NCI-H2029 treated with DMSO at 0.1 percent for 48 hours (cell line): ENCODE measurements at places on chromosomes 11 and 22.

DNA sequence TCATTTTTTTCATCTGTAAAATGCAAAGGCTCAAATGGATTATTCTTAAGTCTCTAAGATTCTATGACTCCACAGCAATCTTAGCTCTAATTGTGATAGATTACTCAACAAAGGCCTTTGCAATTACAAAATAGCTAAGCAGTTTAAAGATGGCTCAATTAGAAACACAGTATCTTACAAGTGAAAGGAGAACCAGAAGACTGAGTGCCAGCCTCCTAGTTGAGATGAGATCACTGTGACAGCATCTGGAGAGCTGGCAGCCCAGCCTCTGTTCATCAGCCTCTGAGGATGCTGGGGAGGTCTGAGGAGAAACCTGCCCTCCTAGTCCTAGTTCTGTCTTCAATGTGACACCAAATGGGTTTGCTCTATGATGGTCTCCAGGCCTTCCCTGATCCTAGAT lies 158.4 kb upstream of the NARS2 start:
- DNase-seq = no peak

DNA sequence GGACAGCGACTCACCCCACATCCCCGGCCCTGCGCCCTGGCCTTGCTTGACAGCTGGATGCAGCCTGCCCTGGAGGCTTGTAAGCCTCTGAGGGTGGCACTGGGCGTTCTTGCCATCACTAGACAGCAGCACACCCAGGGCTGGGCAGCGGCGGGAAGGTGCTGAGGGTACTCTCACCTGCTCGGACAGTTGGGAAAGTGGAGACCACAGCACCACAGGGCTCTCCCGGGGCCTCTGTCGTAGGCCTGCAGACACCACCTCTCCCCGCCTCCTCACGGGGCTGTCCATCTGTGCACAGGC lies 18.8 kb upstream of the BRSK2 start:
- no peak for DNase-seq

GRCh38 chr11:69487849-69488542 lies 6.5 kb downstream of the LINC01488 start:
- no peak for DNase-seq

DNA sequence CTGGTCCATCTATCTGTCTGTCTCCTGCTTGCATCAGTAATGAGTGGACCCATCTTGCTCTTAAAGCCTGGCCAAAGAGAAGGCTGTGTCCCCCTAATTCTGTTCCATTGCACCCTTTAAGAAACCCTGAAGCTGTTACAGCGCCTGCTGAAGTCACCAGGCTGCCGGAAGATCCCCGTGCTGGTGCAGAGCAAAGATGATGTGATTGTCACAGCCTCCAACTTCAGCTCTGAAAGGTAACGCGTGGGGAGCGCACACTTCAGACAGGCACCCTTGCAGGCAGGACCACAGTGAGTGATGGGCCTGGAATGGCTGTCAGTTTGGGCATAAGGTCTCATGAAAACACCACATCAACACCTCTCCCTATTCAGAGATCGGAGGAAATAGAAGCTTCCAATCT lies 18.4 kb downstream of the GTPBP1 start:
- DNase-seq = no peak

DNA sequence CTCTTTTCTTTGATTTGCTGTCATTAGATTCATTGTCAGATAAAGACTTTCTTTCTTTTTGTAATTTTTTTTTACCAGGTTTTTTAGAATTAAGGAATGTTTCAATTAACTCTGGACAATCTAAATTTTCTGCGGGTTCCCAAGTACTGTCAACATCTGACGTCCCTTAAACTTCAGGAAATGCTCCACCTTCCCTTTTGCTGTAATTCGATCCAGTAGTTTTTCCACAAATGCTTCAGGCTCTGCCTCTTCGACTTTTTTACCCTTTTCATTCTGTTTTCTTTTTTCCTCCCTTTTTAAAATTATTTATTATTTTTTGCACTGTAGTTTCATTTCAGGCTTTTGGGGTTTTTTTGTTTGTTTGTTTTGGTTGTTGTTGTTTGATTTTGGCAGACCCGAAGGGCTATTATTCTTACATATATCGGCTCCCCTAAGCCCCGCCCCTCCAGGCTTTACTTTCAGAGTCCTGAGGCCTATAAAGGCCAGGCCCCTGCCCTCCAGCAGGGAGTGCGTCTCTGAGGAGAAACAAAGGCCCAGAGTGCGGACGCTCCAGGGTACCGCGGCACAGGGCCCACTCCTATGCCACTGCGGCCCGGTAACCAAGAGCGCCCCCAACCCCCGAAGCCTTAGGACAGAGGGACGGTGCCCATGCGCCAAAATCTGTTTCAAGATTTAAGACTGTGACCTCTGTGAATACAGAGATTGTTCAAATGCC lies 116.4 kb downstream of the TYR start:
- no peak for DNase-seq

DNA sequence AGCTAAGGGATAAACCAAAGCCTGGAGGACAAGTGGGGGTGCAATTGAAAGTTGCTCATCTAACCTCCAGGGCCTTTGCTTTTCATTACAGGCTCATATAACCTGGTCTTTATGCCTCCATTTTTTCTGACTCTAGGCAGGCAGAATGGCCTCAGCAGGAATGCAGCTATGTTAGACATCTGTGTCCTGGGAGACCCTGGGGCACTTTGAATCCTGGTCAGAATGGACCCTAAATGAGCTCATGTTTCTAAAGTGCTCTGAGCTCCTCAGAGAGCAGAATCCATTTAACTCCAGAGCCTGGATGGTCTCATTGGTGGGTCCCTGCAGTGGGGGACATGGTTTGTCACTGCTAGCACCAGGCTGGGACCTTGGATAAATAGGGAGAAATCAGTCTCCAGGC lies 177.3 kb downstream of the KIRREL3 start:
- no peak for DNase-seq

GRCh38 chr22:28710576-28711191 lies 30.9 kb downstream of the CHEK2 start:
- DNase-seq = no peak

DNA sequence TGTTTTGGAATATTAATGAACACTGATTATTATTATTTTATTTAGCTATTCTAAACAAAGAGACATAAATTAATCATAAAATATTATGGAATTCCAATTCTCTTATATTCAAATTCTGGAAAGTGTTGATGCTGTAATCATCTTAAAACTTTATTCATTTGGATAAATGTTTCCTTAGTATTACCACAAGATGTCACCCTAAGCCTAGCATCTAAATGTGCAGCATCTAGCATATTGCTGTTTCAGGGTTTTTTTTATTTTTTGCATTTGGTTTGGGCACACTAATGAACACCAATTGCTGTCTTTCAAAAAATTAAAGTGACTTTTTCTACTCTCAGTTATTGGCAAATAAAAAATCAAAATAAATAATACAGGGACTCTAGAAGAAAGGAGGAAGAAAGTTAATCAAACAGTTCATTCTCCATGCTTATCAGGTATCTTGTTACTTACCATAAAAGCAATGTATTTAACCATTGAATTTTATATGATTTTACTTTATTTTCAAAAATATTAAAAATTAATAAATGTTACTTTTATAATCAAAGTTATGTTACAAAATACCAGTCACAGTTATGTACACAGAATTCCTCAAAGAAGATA lies 31.8 kb downstream of the DLG2 start:
- DNase-seq = peak; percentile 9

- DNase-seq = no peak
These were observed 281.2 kb downstream of the CADM1 start for GRCh38 chr11:115222863-115223530.

DNA sequence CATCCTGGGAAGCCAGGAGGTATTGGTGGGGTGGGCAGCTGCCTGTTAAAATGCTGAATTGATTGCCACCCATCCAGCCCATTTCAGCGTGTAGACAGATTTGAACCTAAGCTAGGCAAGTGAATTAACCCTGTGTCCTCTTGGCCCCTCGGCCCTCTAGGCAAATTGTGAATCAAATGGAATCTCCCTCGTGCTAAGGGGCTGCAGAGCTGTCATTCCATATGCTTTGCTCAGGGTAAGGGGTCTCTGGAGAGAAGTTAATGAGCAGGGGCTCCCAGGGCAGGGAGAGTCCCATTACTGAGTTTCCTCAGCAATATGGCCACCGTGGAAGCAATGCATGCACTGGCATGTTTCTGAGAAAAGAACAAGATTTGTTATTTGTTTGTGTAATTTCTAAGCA lies 117.7 kb upstream of the RCN1 start:
- DNase-seq = no peak

GRCh38 chr11:105367129-105367528 lies 227.6 kb upstream of the CARD18 start:
- DNase-seq = no peak

GRCh38 chr22:27419473-27419872 lies 382.1 kb downstream of the MN1 start:
- no peak for DNase-seq

DNA sequence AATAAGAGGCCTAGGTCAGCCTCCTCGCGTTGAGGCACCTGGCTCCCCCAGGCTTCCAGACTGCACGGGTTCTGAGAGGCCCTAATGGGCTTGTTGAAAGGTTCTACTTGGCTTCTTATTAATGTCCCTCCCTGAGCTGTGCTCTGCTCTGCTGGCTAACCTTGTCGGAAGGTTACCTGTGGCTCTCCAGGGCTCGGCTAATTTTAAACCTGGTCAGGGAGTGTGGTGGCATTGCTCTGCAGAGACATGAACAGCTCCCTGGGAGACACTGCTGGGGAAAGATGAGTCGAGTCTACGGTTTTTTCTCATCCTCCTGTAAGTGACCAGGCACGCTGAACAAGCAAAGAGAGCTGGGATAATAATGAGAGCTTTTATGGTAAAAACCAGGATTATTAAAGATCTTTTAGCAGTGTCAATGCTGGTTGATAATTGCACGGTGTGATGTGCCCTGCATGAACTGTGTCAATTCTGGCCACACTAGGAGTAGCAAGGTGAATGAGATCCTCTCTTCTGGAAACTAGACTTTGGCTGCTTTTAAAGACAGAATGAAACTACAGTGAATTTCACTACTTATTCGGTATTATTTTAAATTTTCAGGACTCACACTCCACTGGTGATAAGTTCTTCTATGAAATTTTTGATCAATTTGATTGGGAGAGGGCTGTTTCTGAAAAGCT lies 70.7 kb downstream of the TEAD1 start:
- DNase-seq = no peak

GRCh38 chr11:61833471-61833870 lies 5.4 kb downstream of the FADS2 start:
- DNase-seq = no peak

- DNase-seq = no peak
These were observed 9.0 kb upstream of the OSM start for GRCh38 chr22:30275625-30276024.

GRCh38 chr11:62707277-62707861 lies at the start of the genes BSCL2 and GNG3:
TSS of gene BSCL2 (minus strand) at chr11:62707424. CDS start at chr11:62707195, 229 bp downstream.
TSS of gene GNG3 (plus strand) at chr11:62707676. CDS start at chr11:62708296, 620 bp downstream.
- no peak for DNase-seq

GRCh38 chr22:28939394-28939793 lies 56.0 kb downstream of the ZNRF3 start:
- DNase-seq = no peak

- DNase-seq = no peak
These were observed 8.5 kb downstream of the SH3BP1 start for GRCh38 chr22:37647928-37648327.
